NCI-H2171 treated with DMSO at 0.1 percent for 48 hours (cell line): ENCODE measurements at places on chromosomes 2 and 18.

- DNase-seq, result no peak
Measured at GRCh38 chr2:197975931-197976519, 171.6 kb downstream of the PLCL1 start.

DNA sequence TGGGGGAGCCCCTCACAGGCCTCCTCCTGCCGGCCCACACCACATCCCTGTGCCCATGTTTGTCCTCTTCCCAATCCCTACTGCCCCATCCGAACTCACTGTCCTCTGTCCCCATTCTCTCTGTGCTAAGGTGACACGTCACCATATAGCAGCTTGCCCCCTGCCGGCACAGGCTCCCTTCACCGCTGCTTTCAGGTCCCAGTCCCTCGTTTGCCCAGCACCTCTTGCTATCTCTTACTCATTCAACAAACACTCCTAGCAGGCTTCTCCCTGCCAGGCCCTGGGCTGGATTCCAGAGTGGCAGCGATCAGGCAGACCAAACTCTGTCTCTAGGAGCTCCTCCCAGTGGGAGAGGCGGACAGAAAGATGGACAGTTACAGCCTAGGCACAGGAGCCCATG lies 74.3 kb downstream of the TFCP2L1 start:
- DNase-seq, result peak; percentile 6

- no peak for DNase-seq
Measured at GRCh38 chr18:3710712-3711301, 260.8 kb downstream of the TGIF1 start.

GRCh38 chr2:31226266-31226665 lies 7.7 kb upstream of the EHD3 start:
- no peak for DNase-seq

- no peak for DNase-seq
Measured at GRCh38 chr2:159131914-159132281, 154.6 kb downstream of the WDSUB1 start.

DNA sequence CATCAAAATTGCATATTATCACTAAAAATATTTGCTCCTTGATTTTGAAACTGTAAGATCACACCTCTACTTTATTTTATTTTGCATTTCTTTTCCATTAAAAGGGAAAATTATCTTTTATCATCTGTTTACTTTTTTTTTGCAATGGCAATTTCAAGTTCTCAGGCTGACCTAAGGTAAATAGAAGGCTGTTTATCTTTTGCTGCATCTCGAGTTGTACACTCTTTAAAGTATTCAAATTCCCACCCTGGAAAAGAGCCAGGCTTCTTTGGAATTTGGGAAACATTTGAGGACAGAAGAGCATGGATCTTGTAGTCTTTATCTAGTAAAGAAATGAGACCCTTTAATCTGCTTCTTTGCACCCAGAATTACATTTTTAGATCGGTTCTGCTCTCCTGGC lies 645.7 kb downstream of the SLC4A3 start:
- no peak for DNase-seq

DNA sequence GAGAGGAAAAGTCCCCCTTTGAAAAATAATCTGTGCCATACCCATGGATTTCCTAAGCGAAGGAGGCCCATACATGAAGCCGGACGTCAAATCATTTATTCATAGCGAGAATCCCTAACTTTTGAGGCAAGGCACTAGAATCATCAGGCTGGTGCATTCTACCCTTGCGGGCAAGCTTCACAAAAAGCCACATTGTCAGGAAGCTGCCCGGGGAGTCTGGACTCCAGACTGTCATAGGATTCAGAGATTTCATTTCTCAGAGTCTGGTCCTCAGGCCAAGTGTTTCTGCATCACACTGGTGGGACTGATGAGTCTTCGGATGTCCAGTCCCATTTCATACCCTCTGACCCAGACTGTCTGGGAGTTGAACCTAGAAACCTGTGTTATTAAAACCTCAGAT lies 8.9 kb downstream of the SLC9A4 start:
- DNase-seq, result no peak

- DNase-seq, result no peak
Measured at GRCh38 chr2:171347591-171348032, 86.2 kb downstream of the METTL8 start.

DNA sequence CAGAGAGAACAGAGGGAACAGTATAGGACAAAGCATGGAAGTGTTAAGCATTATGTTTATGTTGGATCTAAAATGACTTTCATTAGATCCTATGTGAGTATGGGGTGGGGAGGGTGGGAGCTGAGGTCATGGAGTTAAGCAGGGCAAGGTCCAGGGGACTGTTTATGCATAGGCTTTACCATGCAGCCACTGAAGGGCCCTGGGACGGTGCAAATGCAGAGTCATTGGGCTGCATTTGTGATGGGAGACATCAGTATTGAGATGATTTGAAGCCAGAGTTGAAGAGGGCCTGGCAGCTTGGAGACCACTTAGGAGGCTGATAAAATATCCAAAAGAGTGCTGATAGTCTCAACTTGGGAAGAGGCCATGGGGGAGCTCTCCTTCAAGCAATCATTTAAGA lies 22.7 kb downstream of the IL1RL2 start:
- DNase-seq, result no peak

DNA sequence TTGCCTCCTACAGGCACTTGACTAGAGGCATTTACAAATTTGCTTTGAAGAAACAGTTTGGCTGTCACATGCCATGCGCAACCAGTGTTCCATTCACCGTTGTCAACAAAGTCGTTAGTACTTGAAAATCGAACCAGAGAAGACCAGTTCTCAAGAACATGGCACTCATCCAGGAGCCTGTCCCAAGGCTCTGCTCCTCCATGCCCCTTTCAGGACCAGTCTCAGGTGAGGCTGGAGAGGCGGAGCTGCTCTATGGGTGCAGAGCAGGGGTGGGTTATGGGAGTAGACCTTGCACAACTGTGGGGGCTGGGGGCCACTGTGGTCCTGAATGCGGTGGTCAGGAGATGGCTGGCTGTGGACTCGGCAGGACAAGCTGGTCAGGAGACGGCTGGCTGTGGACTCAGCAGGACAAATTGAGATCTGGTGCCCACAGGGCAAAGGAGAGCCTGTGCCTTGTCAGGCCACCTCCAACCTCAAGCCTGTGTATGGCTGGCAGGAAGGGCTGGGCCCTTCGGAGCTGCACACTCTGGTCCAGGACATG lies 12.3 kb upstream of the ATP9B start:
- DNase-seq, result no peak

- DNase-seq, result no peak
Measured at GRCh38 chr2:198168651-198169050, 364.3 kb downstream of the PLCL1 start.

DNA sequence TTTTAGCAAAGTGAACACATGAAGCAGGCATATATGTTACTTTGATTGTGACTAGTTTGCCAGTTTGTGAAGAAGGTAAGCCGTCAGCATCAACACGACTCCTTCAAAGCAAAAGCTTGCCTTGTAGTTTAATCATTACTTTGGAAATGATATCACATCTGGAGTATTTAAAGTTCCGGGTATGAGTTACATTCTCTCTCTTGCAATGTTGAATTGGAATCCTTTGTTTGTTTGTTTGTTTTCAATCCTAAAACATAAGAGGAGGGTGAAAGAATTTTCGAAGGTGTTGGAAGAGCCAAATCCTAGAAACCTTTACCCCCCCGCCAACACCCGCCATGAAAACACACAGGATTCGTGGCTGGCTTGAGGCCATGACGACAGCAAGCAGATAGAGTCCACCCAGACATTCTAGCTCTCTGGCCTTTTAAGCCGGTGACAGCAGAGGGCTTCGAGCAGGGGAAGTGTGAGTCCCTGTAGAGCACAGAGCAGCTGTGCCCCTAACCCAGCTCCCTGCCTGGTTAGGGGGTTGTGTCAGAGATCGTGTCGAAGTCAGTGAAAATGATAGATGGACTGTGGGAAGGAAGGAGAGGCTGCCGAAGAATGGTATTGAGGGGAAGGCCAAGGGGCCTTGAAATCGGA lies 103.8 kb upstream of the SMIM21 start:
- no peak for DNase-seq

- no peak for DNase-seq
Measured at GRCh38 chr2:241034490-241035141, 36.2 kb downstream of the SNED1 start.

DNA sequence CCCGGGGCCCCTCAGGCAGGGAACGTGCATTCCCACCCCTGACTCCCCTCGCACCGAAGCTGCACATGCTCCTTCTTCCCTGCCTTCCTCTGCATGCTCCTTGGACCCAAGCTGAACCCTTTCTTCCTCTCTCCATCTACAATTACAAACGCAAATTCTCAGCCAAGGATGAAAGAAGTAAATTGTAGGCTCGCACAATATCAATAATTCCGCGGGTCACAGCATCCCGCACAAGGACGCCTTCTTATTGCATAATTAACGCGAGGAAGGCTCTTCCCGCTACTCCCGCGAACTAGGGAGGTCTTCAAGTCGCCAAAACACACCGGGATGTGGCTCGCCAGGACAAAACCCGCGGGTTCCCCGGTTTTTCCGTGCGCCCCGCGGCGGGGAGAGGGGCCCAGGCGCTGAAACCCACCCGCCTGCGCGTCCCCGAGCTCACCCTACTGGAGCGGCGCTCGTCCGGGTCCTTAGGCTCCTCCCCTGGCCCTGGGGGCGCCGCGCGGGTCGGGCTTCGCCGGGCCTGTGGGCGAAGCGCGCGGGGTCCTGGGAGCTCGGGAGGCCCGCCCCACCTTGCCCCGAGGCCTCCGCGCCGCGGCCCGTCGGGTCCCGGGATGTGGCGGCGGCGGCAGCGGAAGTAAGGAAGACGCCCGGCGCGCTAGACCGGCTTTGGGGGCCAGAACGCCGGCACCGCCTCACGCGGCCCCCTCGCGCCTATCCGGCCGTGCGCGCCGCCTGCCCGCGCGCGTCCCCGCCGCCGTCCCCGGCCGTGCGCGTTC lies at the start of gene CHST10:
Gene CHST10 (minus strand): TSS at position 734 of the 776 bp plus-strand sequence. CDS start 10,993 bp downstream, outside the sequence.
- peak; percentile 57 for DNase-seq

- DNase-seq, result no peak
Measured at GRCh38 chr2:19035238-19035637, 323.2 kb downstream of the OSR1 start.

DNA sequence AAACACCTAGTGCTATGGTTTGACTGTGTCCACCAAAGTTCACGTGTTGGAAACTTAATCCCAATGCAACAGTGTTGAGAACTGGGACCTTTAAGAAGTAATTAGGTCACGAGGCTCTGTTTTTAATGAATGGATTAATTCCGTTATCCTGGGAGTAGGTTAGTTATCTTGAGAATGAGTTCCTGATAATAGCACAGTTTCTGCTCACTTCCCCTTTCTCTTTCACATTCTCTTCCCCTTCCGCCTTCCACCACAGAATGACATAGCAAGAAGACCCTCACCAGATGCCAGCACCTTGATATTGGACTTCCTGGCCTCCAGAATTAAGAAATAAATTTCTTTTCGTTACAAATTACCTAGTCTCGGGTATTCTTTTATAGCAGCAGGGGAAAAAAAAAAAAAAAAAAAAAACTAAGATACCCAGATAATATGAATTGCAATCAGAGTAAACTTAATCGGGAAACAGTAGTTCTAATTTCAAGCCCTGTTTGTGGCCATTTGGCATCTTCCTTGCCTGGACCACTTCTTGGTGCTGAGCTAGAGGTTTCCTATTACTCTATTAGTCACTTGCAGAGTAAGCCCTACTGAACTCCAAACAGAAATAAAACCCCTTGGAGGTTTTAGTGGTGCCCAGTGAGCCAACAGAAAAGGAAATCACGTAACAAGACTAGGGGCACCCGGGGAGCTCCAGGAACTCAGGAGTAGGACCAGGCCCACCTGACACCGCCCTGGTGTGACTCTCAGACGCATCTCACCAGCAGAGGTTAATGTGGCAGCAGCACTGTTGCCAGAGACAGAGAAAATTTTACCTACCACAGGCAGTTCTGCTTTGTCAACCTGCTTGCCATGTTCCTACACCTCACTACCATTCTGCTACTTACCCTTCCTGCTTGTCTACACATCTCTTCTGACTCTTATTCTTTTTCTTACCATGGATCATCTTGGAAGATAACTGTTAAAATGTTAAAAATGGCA lies 147.6 kb upstream of the CAB39 start:
- DNase-seq, result no peak

- DNase-seq, result no peak
Measured at GRCh38 chr18:26757263-26758019, 108.1 kb downstream of the AQP4 start.
